ENCODE measurements at places on chromosomes 5 and 9. TPM values are rescaled to one million over a fixed set of nuclear protein-coding genes. Genes with fewer than 3 reads are reported as not detected.

The GEMIN5 gene
- total RNA-seq: 27.6 TPM

The GRM6 gene
- total RNA-seq: not detected

The SLF1 gene
- total RNA-seq: 10.8 TPM

The OCLN gene
- 0.76 TPM for total RNA-seq

The DEPDC1B gene
- 37.9 TPM for total RNA-seq

The HMHB1 gene
- total RNA-seq: not detected

The FOXD4 gene
- total RNA-seq: 0.24 TPM

DNA sequence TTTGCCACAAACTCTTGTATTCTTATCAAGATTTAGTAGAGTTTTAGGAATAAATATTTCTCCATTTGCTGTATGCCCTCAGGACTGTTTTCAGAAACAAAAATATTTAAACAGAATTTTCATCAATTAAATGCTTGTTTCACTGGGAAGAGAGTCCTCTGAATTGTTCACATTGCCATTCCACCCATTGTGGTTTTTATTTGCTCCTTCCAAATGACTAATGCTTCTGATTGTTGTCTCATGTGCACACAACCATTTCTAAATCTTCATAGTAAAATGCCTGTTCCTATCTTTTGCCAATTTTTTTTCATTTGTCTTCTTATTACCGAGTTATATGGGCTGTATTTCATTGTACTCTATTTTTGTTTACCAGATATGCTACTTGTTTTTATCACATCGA lies 10.6 kb downstream of the MARCOL start:
- no peak for ATAC-seq

DNA sequence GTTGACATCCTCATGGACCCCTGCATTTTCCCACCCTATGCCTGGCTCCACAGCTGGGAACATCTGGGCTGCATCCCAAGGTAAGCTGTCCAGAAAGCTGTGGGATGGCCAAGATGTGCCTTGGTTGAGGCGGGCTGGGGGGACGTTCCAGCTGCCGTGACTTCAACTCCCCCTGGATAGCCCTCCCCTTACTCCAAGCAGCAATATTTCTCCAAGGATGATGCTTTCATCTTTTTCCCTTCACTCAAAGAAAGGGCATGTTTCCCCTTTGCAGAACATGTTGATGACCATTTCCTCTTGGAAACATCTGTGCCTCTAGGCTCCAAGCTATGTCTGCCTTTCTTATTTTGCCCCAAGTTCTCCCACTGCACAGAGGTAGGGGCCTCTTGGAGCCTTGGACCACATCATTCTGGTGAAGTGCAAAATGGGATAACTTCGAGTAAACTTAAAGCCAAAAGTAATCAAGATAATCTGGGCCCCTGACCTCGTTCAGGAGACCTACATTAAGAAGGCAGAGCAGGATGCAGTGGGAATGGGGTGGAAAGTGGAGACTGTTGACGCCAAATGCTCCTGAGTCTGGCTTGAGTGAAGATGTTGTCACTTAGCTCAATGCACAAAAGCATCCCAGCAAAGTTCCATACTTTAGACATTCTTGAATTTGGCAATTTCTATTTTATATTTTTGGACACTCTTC lies 175.2 kb downstream of the GAS1 start:
- ATAC-seq: no peak

DNA sequence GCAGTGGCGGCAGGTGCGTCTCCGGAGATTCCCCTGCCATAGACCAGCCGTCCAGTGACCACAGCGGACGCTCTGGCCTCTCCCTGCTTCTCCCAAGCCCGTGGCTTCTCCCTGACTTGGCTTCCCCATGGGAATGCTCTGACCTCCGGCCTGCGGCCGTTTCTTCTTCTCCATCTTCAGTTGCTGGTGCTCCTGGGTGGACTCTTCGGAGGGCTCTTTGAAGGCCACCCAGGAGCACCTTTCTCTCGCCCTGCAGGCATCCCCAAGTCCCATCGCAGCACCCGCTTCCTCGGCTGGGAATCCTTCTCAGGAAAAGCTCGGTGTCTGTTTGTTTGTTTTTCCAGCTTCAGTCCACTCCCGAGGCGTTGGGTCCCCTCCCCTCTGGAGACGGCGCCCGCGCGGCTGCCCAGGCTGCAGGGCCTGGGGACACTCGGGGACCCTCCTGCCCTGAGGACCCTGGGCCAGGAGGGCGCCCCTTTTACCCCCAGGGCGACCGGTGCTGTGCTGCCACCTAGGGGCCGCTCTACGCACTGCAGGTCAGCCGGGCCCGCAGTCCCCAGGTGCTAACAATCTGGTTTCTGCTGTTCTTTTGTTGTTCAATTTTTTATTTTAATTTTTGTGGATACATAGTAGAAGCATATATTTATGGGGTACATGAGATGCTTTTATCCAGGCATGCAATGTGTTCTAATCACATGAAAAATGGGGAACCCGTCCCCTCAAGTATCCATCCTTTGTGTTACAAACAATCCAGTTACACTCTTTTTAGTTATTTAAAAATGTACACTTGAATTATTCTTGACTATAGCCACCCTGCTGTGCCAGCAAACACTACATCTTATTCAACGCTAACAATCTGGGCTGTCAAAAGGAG lies 197.9 kb upstream of the ADAMTS16 start:
- no peak for ATAC-seq

DNA sequence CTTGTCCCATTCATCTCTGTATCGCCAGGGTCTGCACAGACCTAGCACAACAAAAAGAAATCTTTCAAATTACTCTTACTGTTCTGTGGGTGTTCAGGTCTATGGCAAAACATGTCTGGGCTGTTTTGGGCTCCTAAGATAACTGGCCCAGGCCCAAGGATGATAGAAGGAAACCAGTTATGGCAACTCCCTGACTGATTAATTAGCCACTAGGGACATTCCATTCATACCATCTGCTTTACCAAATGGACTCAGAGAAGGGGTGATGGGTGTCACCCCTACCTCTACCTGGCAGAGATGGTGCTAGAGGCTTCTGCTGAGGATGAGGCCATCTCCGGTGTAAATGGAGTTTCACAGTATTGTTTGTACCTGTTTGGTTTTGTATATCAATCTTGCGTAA lies 1.9 kb downstream of the SLC31A2 start:
- no peak for ATAC-seq

GRCh38 chr5:168734620-168735300 lies 155.6 kb upstream of the PANK3 start:
- ATAC-seq: no peak

GRCh38 chr9:121725008-121725775 lies 73.8 kb downstream of the DAB2IP start:
- no peak for ATAC-seq

GRCh38 chr9:131410044-131410491 lies 16.2 kb downstream of the PRRC2B start:
- peak; percentile 30 for ATAC-seq

DNA sequence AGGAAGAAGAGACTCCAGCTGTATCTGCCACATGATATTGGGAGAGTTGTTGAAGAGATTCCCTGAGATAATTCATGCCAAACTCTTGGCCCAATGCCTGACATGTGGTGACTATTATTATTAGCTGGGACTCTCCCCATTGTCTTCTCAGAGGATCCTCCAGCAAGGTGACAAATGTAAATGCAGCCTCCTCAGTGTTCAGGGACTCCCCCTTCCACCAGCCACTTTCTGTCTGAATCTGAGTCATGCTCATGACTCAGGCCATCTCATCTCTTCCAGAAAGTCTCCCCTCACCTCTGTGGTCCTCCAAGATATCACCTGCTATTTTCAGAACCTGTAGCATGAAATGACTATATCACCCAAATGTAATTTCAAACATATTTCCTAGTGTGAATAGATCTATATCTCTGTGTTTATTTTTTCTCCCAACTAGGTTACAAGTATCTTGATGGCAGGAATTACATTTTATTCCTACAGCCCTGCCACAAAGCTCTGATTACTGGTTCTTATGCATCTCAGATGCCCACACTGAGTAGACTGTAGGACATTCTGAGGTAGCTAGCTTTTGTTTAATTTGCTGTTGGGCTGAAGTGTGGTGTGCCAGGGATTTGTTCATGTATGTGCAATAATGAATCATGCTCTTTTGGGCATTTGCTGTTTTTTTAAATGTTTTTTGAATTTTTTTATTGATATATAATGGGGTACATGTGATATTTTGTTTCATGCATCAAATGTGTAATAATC lies 126.6 kb upstream of the IL12B start:
- ATAC-seq: peak; percentile 85

DNA sequence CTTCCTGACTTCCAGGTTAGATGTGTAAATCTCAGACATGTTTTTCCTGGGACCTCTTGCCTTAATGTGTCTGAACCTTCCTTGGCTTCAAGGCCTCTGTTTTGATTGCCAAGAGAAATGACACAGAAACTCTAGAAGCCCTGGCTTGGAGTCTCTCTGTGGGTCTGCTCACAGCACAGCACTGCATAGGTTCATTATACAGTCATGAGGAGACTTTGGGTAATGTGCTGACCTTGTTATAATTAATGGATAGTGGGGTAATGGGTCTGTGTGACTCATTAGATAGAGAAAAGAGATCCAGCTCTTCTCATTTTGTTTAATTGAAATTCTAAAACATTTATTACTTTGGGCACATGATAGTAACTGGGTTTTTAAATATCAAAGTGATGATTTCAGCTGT lies 175.8 kb upstream of the GLRA1 start:
- ATAC-seq: no peak

DNA sequence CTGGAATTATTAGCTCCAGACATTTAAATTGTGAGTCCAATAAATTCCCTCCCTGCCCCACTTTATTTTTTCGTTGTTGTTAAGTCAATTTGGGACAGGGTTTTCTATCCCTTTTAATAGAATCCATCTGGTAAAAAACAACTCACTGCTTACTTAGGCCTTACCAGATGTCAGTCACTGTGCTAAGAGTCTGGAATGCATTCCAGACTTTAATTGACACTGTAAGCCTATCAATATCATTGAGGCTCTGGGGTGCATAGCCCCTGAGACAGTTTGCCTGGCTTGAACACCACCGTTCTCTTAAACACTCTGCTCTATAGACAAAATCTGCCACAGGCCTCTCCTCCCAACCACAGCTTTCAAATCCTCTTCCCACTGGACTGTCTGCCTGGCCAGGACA lies 175.9 kb downstream of the NSG2 start:
- ATAC-seq: no peak

DNA sequence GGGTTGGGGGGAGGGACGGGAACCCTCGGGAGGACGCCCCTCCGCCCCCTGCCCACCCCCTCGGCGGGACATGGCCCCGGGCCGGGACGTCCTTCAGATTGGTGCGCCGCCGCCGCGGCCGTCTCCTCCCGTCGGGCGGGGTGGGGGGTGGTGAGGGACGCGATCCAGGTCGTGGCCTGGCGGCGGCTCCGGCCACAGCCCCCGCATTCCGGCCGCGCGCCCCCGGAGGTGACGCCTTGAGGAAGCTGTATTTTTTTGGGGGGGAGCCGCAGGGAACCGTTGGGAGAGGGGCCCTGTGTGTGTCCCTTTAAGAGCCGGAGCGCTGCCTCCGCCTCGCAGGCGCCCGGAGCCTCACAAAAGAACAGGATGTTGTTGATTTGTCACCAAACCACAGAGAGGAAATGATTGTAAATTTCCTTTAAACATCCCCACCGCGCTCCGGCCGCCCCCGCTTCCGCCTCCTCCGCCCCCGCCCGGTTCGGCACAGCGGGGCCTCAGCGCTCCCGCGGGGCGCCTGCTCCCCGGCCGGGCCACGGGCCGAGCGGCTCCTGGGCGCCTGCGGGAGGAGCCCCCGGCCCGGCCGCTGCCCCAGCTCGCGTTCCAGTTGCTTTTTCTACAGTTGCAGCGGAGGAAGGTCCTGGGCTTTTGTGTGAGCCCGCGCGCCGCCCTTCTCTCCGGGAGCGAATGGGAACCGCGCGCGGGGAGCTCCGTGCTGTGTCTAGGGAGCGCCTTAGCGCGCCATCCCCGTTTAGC lies 32.1 kb upstream of the SPRY4 start:
- peak; percentile 89 for ATAC-seq

- ATAC-seq: no peak
Observed at GRCh38 chr5:179258922-179259730, 86.1 kb downstream of the ADAMTS2 start.

DNA sequence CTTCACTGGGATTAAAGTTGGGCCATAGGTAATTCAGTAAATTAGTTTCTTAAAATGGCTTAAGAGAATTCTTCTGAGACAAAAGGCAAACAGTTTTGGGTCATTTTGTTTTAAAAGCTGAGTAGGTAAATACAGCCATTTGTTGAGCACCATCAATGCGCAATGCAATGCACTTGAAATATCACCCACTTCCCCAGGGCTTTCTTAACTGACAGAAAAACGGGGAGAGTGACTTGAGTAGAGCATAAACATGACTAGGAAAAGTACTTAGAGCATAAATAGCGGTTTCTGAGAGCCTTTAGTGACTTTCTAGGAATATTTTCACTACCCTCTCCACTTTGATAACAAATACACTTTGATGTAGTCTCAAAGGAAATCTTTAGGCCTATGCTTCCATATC lies 27.2 kb downstream of the MLANA start:
- no peak for ATAC-seq

- peak; percentile 24 for ATAC-seq
Observed at GRCh38 chr9:91949392-91949945, 559 bp downstream of the ROR2 start.

DNA sequence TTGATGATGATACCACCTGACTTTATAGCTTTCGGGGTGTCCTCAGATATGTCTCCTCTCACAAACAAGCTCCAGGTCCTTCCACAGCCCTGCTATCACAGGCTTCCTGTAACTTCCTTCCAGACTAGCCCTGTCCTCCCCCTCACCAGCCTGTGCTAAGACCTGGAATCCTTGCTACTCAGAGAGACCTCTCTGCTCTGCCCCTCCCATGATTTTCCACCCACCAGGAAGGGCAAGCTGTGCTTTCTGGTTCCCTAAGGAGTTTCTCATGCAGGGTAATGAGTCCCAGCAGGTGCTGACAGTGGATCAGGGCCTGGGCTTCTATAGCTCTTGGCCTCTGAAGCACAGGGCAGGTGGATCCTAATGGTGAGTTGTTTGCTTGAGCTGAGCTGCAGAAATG lies 86.9 kb downstream of the AOPEP start:
- ATAC-seq: no peak

GRCh38 chr9:108565651-108566378 lies 290.0 kb downstream of the ACTL7B start:
- no peak for ATAC-seq

DNA sequence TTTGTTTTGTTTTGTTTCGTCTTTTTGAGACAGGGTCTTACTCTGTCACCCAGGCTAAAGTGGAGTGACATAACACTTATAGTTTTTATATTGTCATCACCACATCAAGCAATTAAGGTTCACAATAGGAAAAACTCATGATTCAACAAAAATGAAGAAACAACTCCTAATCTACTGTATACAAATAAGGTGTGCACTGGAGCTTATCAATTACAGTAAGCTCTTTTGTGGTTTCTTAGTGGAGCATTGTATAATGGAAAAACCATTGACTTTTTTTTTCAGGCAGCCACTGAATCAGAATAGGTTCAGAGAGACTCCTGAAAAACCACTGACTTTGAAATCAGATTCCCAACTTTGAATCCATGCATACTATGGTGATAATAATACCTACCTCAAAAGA lies 10.8 kb upstream of the PLIN2 start:
- ATAC-seq: no peak

DNA sequence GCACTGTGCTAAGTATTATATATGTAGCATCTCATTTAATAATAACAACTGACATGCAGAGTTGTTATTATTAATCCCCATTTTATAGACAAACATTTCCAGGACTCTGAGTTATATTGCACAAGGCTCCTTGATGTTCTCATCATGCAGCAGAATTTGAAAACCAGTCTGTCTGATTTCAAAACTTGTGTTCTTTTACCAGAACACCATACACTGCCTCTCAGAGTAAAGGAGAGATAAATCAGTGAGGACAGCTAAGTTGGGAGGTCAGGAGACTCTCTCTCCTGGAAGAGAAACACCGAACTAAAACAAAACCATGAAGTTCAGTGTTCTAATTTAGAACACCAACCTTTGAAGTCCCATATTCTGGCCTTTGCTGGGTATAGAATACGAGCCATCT lies 92.7 kb upstream of the TNC start:
- ATAC-seq: no peak
